Stimulated activated CD4-positive, alpha-beta T cell treated with anti-CD3 and anti-CD28 coated beads, TNF-alpha, amount 100 ng/mL, for 24 hours (primary cell): ENCODE measurements at places on chromosomes 3 and 15.

DNA sequence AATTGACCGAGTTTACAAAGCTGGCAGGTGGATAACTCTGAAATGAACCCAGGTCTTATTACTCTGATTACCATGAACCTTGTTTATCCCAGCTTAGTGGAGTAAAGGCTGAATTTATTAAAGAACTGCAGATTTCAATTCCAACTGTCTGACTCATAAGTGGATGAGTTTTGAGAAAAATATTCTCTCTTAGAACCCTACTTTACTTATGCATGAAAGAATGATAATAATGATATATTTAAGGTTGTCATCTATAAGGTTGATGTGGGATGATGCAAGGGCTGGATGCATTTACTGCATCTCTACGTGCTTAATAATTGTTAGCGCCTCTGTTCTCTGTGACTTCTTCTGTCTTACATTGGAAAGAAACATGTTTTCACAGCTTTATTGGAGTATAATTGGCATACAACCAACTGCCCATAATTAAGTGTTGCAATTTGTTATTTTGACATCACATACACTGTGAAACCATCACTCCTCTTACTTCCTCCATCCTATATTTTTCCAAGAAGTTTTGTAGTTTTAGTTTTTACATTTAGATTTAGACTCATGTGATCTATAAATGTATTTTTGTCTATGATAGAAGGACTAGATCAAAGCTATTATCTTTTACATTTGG lies 771.2 kb upstream of the ARRDC4 start:
- DNase-seq: no peak

DNA sequence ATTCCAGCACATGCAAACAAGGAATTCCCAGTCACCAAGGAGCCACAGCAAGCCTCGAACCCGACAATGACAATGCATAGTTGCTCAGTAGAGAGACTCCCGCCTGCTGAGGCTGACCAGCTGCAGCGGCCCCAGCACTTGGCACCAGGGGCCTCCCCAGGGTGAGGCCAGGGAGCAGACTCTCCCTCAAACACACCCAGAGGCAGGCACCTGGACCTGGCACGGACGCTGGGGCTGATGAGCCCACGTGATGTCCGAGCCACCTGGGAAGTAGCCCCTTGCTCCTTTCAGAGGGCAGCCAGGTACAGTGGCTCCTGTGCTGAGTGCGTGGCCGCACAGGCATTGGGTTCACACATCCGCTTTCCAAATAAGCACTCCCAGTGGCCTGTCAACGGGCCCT lies 315.9 kb upstream of the TGFBR2 start:
- DNase-seq: no peak

DNA sequence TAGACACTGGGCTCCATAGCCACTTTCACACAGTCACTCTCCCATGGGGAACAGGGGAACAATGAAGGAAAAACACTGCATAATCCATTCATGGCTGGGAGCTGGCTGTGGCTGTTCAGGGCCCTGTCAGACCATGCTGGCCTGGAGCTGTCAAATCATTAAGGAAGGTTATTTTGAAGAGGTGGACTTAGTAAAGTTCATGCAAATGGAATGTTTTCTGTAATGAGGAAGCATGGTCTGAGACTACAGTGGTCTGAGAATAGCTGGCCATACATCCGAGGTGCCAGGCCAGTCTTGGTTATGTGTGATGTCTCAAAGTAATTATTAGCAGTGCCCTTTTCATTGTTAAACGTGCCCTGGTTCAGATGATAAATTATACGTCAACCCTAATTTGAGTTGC lies 117.1 kb upstream of the MRPS22 start:
- DNase-seq: no peak

DNA sequence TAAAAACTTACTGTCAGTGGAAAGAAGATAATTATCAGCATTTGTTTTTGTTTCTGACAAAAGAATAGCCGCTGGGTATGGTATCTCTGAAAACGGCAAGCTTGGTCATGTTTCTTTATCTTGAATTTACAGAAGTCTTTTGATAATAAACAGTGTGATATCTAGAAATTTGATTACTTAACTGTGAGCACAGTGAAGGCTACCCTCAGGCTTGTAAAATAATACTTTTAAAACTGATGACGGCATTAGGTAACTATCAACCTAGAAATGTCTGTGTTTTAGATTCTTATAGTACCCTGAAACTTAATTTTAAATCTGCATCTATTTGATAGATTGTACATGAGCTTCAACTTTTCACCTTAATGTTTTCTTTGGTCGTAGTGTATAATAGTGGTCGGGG lies 43.4 kb downstream of the NSUN3 start:
- DNase-seq: no peak

GRCh38 chr3:125317761-125318160 lies 57.4 kb downstream of the ZNF148 start:
- no peak for DNase-seq
